ENCODE measurements at places on chromosomes 6 and 20.

GRCh38 chr6:107737397-107737793, 86.7 kb downstream of the SCML4 start:
- no peak for DNase-seq

DNA sequence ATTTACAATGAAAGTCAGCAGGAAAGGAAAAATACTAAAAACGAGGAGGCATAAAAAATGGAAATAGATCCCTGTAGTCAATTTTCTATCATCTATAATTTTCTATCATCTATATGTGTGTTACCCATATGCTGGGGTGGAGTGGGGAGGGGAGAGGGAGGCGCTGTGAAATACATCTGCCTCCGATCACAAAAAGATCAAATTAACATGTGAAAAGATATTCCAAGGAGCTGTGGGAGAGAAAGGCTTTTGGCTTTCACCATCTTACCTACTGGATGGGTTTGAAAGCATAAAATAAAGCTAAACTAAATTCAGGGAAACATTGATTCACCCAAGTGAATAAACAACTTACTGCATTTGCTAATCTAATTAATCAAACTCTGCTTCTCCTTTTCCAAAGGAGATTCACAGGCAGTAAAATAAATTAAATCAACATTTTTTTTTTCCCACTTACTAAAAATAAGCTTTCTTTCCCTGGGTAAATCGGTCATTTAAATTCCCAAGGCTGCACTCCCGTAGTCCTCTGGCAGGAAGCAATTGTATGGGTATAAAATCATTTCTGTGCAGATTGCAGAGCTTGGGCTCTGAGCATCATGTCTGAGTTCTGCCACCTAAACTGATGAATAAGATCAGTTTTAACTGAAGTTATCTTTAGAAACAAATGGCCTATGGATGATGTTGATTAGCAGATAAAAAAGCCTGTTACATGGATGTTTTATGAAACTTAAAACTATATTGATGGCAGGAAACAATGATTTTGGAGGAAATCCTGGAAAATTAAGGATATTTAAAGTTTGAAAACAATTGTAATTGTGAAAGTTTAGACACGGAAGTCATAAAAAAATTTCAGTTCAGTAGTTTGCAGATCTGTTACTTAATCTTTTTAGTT, 147.9 kb downstream of the SOX4 start:
- no peak for DNase-seq

- DNase-seq = no peak
These were observed 43.7 kb upstream of the ADTRP start for GRCh38 chr6:11822346-11822745.

GRCh38 chr20:46118481-46119020, 437 bp downstream of the CD40 start:
- no peak for DNase-seq

DNA sequence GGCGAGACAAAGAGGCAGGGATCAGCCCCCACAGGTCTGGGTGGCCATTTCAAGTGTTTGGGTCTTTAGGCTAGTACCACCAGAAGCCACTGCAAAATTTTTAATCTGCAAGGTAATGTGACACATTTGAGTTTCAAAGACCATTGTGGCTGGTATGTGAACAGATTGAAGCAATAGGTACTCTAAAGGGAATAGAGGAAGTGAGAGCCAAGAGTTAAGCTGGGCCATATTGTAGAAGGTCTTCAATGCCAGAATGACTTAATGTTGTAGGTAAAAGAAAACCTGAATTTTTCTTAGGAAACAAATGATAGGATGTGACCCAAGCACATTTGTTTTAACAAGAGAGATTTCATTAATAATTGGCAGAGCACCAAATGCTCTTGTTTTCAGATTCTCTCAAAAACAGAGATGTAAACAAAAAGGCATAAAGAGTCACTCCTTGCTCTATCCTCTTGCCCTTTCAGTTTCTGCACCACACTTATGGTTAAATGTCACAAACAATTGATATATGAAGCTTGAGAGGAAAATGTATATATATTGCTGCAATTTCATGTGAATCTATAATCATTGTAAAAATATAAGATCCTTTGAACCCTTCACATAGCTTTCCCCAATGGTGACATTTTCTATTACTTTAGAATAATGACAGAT, 307.1 kb upstream of the PLN start:
- DNase-seq = no peak
